ENCODE measurements at places on chromosomes 11 and 22. TPM values are rescaled to one million over a fixed set of nuclear protein-coding genes. Genes with fewer than 3 reads are reported as not detected.

GRCh38 chr11:94545264-94546161, 1.8 kb downstream of the FUT4 start:
- no peak for DNase-seq

GRCh38 chr22:24046024-24046423, 34.9 kb downstream of the CABIN1 start:
- DNase-seq: no peak

- DNase-seq: no peak
Measured at GRCh38 chr11:101030692-101031091, 98.9 kb downstream of the PGR start.

DNA sequence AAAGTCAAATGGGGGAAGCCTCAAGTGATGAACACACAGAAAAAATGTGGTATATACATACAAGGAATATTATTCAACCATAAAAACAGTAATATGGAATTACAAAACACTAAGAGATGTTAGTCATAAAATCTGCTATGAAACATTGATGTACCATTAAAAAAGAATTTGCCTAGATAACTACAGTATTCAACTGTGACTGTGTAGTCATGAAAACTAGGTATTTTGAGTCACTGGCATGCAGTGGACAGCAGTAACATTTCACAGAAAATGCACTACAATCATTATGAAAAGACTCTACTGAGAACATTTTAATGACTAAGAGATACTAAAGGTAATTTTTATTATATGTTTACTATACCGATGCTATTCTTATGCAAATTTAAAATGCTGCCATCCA, 11.7 kb downstream of the ZNF195 start:
- no peak for DNase-seq

DNA sequence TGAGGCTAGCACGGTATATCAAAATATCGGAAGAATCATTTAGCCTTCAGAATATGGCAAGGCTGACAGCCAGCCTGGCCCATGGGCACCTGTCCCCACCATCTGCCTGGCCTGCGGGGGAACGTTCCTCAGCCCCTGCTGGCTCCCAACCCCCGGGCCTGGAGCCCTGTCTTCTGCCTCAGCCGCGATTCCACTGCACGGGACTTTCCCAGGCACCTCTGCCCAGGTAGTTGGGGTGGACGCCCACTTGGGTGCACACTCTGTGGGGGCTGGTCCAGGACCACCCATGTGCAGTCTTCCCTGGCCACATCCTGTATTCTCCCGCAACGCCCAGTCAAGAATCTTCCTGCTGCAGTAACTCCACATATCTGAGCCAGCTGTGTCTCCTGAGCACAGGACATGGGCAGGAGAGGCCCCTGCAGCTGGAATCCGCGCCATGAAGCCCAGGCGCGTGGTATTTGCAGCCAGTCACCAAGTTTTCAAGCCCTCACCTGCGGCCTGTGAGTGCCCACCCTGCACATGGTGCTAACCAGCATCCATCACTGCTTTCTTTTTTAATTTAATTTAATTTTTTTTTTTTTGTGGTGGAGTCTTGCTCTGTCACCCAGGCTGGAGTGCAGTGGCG, 77.9 kb downstream of the KCNQ1 start:
- DNase-seq: no peak

The LRRC75B gene
- total RNA-seq: 8.9 TPM

GRCh38 chr11:45056529-45056928, 89.9 kb upstream of the PRDM11 start:
- DNase-seq: no peak

The FBXO3 gene
- 25.0 TPM for total RNA-seq

The GVQW3 gene
- 0.87 TPM for total RNA-seq

The C11orf16 gene
- not detected for total RNA-seq

The CABP4 gene
- not detected for total RNA-seq

The SPTBN2 gene
- 78.9 TPM for total RNA-seq

The NEFH gene
- total RNA-seq: 2.3 TPM

GRCh38 chr11:36187622-36188021, 101.6 kb downstream of the COMMD9 start:
- no peak for DNase-seq

DNA sequence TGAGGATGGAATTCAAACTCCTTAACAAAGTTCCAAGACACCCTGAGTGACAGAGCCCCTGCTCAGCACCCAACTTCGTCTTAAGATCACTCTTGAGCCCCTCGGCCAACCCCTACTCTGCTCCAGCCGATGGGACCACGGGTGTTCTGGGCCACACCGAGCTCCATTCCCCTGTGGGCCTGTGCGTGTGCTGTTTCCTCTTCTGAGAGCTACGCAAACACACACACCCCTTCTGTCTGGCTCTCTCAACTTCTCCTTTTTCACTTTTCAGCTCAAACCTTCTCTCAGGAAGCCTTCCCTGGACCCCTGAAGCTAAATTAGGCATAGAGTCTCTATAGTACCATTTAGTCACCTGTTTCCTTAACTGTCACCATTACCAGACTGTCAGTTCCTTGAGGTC, 37.5 kb upstream of the NNMT start:
- DNase-seq: no peak

GRCh38 chr22:50483977-50484853, 2.4 kb upstream of the MIOX start:
- no peak for DNase-seq

The OR10A5 gene
- not detected for total RNA-seq

- DNase-seq: no peak
Measured at GRCh38 chr22:33823552-33823951, 96.7 kb downstream of the LARGE1 start.

DNA sequence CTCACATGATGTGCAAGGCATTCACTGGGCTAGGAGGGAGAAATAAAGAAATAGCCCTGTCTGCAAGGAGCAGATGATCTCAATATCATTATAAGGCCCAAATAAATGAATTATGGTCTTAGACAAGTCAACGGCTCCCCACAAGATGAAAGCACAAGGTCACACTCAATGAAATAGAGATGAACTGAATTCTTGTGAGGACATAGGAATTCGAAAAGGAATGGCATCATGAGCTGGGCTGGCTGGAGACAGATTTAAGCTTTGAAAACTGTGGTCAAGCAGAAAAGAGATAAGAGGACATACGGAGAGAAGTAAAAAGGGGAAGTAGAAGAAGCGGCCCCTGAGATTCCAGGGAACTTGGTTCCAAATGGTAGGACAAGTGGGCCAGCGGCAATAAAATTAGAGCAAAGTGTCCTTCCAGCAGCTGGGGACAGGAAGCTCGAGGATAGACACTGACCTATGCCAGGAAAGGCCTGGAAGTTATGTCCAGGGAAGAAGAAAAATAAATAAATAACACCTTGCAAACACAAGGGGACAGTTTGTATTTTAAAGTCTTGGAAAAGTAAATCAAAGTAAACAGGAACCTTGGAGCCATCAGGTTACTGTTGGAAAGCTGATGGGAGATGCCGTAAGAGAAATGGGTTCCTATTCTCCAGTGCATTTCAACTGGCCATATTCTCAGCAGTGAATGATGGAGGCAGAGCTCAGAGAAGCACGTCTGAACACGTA, 37.8 kb downstream of the GALNT18 start:
- no peak for DNase-seq

DNA sequence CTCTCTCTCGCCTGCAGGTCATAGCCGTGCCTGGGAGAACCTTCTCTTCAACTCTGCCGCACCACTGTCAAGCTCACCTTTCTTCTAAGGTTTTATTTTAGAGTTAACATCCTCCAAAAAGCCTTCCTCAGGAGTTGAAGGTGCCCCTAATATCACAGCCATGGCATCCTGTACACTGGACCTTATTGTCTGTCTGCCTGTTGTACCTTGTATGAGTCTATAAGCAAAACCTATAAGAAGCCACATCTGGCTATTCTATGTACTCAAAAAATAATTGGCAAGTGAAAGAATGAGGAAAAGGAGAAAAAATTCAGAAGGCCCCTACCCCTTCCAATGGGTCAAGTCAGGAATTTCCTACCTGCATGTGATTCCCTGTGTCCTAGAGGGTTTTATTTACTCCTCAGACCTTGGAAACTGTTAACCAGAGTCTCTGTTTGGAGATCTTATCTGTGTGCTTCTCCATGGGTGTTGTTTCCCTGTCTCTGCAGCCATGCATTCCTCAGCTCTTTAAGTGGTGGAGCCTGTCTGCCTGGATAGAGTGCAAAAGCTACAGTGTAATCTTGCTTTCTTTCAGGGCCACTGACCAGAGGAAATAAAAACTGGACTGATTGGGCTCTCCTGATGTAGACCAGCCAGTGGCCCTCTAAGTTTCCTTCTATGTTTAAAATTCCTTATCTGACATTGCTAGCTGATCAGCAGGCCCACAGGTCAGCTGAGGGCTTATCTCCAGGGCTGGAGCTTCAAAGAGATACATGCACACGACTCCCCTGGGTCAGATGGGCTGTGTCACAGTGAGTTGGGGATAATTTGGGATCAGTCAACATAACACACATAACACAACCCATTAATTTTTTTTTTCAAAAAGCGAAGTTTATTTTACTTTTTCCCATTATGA, 37.6 kb upstream of the TMEM135 start:
- no peak for DNase-seq

The CRYAB gene
- 5.9 TPM for total RNA-seq

The KDM4E gene
- not detected for total RNA-seq

DNA sequence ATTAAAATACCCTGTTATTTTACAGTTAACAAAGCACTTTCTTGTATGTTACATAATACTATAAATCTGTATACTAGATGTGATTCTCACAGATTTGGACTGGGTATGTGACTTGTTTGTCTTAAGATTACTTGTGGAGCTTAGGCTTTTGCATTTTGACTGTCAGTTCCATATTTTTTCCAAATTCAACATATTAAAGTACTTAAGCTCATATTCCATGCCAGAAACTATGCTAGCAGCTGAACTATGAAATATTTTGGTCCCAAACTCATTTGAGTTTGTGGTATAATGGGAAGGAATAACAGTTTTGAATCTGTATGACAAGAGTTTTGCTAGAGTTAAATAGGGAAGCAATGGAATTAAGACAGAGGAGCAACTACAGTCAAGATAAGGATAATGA, 841.4 kb downstream of the JRKL start:
- no peak for DNase-seq

The PEX16 gene
- 23.4 TPM for total RNA-seq
